Stimulated activated CD4-positive, alpha-beta T cell treated with anti-CD3 and anti-CD28 coated beads, Interleukin-1b, Interleukin-23, amount 100 ng/mL, for 1 hour (primary cell): ENCODE measurements at places on chromosomes 7 and 10.

DNA sequence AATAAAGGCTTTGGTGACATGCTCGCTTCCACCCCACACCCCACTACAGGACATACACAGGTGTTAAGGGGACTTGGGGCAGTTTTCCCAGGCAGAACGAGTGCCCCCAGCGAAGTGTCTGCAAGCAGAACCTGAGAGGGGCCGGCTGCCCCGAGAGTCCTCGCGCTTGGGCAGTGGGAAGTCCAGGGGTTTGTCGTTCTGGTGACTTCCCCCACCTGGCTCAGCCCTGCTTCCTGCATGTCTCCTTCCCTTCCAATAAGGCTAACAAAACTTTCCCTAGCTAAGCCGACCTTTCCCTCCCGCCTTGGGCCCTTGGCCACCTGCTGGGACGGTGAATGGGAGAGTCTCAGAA lies 916 bp downstream of the VWA2 start:
- no peak for DNase-seq

DNA sequence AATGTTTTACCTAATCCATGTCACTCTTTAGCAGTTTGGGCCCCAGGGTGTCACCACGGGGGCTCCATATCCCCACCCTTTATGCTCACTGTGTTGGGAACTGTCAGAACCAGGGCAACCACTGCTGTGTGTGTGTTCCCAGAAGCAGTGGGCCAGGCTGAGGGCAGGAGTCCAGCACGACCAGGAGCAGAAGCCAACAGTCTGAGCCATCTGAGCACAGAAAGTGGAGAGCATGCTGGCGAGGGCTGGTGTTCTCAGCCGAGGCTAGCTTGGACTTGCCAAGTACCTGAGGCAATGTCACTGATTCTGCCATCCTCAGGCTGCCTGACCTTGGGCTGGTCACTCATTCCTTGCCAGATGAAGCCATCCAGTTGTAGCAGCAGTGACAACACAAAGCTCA lies 285.0 kb downstream of the BMPER start:
- DNase-seq = no peak

GRCh38 chr7:132145466-132145865 lies 430.8 kb downstream of the PLXNA4 start:
- DNase-seq = no peak

DNA sequence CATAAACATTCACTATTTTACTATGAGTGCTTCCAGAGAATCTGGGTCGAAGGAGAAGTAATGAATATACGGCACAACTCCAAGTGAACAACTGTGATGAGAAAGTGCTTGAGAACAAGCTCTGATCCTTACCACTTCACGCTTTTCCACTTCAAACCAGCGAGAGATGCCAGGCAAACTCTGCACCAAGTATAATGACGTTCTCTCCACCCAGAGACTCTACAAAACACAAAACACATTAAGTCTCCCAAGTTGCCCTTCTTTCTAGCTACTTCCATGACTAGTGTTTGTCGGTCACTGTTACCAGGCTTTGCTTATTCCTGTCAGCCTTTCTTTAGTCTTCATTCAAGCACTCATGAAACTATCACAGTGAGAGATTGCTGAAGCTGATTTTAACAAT lies 193.1 kb upstream of the IMMP2L start:
- DNase-seq = no peak

DNA sequence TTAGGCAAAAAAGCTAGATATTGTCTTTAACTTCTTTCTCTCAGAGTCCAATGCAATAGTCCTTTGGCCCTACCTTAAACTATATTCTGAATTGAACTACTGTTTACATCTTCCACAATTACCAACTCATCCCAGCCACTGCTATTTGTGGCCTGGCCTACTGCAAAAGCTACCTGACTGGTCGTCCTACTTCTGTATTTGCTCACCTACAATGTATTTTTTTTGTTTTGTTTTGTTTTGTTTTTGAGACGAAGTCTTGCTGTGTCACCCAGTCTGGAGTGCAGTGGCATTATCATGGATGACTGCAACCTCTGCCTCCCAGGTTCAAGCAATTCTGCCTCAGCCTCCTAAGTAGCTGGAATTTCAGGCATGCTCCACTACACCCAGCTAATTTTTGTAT lies 51.2 kb downstream of the ARL4A start:
- DNase-seq = no peak

- no peak for DNase-seq
Observed at GRCh38 chr7:116672596-116673456, 830 bp downstream of the MET start.

DNA sequence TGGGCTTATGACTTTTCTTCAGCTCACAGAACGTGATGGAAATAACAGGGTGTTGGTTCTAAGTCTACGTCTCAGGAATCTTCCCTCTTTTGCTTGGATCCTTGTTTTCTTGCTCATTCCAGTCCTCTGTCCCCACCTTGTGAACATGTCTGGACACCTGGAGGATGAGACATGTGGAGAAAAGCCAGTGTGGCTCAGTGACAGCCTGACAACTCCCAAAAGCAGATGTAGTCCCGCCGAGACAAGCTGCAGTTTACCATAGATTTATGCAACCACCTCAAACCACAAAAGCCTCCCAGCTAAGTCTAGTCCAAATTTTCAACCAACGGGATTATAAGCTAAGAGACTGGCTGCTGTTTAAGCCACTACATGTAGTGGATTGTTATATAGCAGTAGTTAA lies 476.1 kb downstream of the SH2D4B start:
- DNase-seq = no peak

DNA sequence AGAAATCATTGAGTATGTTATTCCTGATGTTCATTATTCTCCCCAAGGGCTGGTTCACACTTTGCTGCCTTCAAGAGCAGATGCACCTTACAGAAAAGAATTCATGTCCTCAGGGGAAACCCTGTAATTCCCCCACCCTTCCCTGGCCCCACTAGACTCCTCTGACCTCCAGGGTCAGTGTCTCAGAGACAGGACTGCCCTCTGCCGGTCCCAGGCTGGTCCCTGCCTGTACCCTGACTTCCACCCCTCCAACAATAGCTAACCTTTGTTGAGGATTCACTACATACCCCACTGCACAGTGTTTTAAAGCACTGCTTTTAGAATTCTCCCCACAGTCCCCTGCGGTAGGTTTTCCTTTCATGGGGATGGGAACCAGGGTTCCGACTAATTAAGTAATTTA lies 4.4 kb upstream of the SEPHS1 start:
- no peak for DNase-seq

DNA sequence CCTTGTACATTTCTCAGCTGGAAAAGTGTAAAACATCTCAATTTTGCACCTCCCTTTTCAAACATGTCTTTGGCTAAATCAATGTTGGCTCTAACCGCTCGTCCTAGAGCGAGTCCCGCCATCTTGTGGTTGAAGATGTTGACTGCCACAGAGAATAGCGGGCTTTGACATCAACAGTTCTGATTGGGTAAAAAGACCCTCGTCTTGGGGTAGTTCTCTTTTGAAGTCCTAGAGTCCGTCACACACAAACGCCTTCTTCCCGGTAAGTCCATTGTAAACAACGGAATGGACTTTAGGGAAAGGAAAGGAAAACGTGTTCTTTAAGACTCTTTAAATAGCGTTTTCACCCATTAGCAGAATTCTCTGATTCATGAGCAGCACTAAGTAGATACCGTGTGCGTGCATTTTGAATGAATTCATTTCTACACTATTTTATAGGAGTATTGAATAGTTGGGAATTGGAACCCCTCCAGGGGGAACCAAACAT lies 452 bp upstream of the RPP30 start:
- DNase-seq = no peak

DNA sequence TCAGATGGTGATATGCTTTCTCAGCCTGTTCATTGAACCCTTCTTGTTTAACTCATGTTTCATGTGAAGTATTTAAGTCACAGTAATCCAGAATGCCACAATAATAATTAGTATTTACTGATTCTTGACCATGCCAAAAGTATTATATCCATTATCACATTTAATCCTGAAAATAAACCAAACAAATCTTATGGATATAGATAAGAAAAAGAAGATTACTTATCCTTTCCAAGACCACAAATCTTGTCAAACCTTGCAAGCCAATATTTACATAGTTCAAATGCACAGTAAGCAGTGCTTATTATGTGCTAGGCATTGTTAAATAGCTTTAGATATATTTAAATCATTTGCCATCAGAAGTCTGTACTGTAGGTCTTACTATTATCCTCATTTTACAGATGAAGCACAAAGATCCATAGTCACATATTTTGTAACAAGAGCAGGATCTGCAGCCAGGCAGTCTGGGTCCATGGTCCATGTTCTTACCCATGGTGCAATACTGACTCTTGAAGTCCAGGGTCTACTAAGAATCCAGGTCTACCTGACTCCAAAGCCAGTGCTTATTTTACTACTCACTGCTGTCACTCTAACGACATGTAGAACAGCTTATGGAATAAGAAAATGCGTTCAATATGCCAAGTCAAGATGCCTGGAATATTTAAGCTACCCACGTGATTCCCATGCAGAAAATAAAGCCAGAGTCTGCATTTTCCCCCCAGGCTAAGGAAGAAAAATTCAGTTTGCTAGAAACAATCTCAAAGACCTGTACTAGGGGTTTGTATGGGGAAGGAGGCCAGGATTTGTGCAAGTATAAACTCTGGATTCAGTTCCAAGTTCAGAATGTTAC lies 984.8 kb upstream of the LRRTM3 start:
- no peak for DNase-seq

- no peak for DNase-seq
Observed at GRCh38 chr7:2049111-2049781, 183.5 kb downstream of the MAD1L1 start.

DNA sequence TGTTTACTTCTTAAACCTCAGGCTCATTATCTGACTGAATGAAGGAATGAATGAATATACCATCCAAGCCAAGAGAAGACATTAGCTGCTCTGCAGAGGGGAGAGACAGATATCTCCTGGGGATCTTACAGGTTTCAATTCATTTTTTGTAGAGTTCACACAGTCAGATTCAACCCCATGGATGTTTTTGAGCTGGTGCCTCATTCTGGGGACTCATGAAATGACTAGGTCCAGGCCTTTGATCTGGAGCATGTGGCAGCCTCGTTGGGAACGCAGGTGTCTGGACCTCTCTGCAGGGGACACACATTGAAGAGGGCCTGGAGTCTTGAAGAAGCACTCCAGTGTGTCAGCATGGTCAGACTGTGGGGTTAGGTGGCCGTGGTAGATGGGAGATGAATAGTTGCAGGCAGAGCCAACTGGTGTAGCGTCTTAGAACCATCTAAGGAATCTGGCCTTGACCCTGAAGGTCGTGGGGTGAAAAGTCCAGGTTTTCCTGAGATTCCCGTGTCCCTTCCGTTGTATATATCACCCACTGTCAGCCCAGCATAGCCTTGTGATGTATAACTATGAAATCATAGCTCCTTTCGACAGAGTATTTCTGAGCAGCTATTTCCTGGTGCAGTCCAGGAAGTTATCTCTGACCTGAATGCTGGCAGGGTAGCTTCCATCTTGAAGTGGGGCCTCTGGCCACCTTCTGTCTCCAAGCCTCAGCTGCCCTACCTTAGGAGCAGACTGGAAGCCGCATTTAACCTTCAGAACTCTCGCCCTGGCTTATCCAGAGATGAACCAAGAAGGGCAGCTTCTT lies 22.3 kb downstream of the BTBD16 start:
- no peak for DNase-seq

DNA sequence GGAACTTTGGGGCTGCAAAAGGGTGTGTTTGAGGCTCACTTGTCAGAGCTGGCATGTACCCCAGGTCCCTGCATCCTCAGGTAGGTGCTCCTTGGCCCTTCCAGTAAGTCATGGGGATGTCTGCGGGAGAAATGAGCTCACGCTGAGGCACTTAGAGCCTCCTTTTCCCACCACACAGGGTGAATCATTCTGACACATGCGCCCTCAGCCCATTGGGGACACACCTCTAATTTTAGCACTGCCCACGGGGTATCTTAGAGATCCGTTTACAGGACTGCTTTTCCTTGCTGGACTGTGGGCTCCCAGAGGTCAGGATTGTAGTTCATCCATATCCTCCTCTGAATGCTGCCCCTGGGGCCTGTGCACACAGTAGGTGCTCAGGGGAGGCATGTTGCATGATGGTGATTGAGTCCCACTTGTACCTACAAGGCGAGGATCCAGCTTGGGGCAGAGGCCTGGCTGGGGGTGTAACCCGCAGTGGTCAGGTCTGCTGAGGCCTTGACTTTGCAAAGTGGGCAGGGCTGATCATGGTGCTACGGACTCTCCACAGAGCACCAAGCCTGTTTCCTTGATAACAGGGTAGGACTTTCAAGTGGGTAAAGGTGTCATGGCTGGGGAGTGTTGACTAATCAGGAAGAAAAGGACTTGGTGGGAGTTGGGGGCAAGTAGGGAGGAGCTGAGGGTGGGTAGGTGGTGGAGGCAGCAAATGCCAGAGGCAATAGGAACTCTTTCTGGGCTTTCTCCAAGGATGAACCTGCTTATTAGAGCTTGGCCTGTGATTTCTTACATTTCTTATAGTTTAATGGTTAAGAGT lies 5.8 kb downstream of the TSPAN15 start:
- no peak for DNase-seq

DNA sequence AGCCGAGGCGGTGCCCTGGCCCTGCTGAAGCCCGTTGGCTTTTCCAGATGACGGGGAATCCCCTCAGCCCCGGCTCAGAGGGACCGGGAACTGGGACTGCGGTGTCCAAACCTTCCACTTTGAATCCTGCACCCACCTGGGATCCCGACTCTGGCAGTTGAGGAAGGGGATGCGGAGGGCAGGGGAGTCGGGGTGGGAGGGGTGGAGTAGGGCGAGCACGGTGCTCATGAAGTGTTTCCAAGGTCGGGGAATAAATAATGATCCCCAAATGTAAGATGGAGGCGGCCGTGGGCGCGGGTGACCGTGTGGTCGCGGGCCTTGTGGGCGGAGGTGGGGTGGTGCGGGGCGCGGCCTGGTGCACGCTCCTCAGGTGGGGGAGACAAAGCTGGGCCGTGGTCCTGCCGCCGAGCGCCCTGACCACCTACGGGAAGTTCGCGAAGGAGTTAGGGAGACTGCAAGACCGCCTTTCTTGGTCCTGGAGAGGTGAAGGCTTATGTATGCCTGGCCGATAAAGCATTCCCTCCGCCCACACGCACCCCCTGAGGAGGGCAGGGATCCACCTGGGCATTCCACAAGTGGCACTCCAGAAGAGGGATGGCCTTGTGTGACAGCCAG lies 1.4 kb downstream of the MTURN start:
- no peak for DNase-seq

DNA sequence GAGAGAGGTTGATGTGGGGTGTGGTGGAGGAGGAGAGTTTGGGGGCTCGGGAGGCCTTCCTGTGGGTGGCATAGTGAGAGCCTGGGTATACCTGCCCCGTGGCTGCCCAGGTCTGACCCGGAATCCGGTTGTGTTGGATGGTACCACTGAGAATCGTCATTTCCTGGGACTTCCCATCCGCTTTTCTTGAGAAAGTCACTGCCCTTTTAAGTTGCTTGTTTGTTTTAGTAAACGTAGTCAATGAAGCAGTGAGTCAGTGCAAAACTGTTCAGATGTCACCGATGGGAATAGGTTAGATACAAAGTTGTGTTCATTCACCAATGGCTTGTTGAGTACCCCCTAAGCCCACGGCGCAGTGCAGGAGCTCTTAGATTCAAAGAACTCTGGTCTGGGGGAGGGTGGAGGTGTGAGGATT lies 285.8 kb downstream of the CAMK1D start:
- no peak for DNase-seq
